ENCODE measurements at places on chromosomes 7 and 10. TPM values are rescaled to one million over a fixed set of nuclear protein-coding genes. Genes with fewer than 3 reads are reported as not detected.

- DNase-seq: peak; percentile 61
Measured at GRCh38 chr7:122544463-122544862, 154.5 kb downstream of the RNF133 start.

DNA sequence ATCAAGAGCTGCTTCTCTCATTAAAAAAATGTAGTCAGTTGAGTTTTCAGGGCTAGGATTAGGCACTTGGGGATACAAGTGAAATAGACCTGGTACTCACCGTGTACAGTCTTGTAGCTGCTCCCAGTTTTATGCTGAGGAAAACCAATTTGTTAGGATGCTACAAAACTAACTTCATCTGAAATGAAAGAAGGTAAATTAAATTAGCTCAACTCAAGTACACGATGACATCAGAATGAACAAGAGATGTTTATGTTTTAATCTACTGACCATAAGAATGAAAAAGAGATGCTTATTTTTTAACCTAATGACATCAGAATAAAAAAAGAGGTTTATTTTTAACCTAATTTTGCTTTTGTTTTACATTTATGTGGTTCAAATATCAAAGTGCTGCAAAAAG is 73.7 kb downstream of the AP3M1 start:
- no peak for DNase-seq

DNA sequence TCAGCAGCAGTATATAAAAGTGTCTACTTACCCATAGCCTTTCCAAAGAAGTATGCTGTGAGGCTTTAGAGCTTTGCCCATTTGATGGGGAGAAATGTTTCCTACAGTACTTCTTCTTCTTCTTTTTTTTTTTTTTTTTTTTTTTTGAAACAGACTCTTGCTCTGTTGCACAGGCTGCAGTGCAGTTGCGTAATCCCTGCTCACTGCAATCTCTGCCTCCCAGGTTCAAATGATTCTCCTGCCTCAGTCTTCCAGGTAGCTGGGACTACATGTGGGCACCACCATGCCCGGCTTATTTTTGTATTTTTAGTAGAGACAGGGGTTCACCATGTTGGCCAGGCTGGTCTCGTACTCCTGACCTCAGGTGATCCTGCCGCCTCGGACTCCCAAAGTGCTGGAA is 101.7 kb upstream of the TMEM26 start:
- no peak for DNase-seq

Gene BMPR1A
- 2.2 TPM for total RNA-seq

- no peak for DNase-seq
Measured at GRCh38 chr7:70574970-70575799, 556.8 kb upstream of the GALNT17 start.

Gene TBXAS1
- not detected for total RNA-seq

- DNase-seq: no peak
Measured at GRCh38 chr10:132592790-132593383, 55.3 kb downstream of the INPP5A start.

- no peak for DNase-seq
Measured at GRCh38 chr7:6680146-6680545, 26.6 kb downstream of the ZNF12 start.

GRCh38 chr10:71763352-71764127 is 9.8 kb downstream of the VSIR start:
- no peak for DNase-seq

- no peak for DNase-seq
Measured at GRCh38 chr7:88117325-88117724, 102.5 kb downstream of the SRI start.

Gene TLX1
- not detected for total RNA-seq

DNA sequence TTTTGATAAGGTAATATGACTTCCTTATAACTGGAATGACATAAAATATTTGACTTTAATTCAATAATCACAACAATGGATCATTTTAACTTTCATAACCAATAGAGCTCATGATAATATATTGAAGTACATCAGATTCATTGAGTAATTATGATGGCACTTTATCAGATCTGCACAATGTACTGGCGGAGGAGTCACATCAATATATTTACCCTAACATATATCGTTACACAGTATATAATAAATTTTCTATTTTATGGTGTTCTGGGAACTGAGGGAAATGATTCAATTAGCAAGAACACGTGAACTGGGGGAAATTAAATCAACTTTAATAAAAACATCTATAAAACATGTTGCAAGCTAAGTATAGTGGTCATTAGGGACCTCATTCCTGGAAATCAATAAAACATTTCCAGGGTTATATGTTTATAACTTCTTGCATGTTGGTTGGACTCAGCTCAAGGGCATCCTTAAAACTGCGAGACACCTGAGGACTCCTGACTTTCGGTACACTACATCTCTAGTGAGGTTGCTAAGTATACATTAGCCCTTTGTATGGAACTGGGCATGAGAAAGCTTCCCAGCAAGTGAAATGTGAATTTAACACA is 254.0 kb downstream of the KCND2 start:
- DNase-seq: no peak

Gene WBP1L
- total RNA-seq: 43.0 TPM

GRCh38 chr10:23100331-23101030 is 5.1 kb downstream of the MSRB2 start:
- no peak for DNase-seq

Gene TRIP6
- 30.5 TPM for total RNA-seq

DNA sequence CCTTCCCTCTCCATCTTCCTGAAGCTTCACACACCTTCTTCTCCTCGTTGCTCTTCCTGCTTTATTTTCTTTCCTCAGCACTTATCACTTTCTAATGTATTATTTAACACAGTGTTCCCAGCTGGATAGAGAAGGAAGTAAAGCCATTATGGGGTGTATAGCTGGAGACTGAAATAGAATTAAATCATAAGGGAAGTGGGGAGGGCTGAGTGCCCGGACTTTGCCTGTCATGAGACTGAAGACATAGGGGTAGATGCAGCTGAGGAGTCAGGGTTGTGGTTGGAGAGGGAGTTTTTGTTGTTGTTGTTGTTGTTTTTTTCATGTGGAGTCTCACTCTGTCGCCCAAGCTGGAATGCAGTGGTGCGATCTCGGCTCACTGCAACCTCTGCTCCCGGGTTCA is 65.3 kb downstream of the GALNT11 start:
- no peak for DNase-seq

GRCh38 chr7:154858836-154859537 is 143.9 kb downstream of the PAXIP1 start:
- DNase-seq: no peak

Gene SLC37A3
- 4.2 TPM for total RNA-seq

DNA sequence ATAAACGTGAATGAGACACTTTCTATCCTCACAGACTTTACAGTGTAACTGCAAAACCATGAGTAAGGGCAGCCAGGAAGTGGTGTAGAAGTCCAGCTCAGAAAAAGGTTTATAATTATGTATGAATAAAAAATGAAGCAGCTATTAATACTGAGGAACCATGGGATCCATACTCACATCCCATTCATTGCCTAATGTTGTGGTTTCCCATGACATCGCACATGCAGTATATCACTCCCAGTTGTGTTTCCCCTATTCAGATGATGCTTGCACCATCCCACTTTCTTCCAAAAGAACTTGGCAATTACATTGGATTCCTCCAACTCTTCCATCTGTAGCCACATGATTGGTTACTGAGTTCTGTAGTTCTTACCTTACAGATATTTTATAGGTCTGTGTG is 74.5 kb upstream of the SEMA3D start:
- no peak for DNase-seq

DNA sequence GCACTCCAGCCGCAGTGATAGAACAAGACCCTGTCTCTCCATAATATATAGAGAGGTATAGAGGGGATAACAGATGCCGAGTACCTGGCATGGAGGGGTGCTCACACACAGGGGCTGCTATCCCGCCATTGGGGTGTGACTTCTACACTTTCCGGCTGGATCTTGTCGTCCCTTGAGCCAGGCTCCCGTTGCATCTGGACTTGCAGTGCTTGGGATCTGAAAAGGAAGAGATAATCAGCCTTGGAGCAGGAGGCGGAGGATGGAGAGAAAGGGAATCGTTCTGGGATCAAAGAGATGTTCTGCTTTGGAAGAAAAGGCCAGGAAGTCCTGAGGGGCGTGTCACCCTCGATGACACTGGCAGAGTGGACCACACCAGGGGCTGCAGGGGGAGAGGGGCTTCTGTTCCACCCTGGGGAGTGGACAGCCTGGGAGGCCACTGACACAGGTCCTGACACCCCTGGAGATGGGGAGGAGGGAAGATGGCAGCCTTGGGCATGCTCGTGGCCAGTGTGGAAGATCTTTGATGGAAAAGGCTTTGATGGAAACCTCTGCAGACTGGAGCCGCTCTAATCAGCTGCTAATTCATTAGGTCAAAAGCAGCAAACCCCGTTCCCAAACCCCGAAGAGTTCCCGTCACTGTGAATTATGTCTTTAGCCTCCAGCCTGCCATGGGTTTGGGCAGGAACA is 85.1 kb downstream of the CARD11 start:
- no peak for DNase-seq

Gene CADPS2
- total RNA-seq: not detected

Gene COL1A2
- not detected for total RNA-seq

DNA sequence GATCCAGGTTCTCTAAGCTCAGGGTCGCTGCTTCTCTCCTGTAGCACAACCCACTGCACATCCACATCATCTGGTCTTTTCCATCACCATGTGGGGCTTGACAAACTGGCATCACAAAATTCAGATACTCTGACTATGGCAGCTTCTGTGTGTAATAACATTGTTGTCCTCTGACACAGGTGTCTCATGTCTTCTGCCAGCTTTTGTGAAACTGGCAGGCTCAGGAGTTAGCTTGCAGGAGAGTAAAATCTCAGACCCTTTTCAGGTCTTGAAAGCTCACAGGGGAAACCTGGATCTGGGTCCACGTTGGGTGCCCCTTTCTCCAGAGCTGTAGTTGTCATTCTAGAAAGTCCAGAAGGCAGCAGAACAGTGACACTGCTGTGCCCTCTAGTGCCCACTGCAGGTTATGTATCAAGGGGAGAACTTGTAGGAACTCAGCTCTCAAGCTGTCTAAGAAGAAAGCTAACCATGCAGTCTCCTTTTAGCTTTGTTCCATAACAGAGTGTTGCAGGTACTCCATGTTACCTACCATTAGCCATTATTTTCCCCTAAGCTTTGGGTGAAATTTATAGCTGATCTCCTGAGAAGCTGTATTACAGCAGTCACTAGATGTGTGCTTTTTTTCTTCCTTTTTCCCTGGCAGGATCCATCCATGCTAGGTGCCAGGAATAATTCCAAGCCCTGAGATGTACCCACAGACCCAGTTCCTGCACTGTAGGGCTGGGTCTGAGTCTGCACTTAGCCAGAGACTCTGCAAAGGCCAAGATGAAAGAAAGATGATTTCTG is 102.7 kb downstream of the ZNF248 start:
- peak; percentile 79 for DNase-seq

Gene ANXA8
- not detected for total RNA-seq

Gene AKR1C8
- not detected for total RNA-seq

GRCh38 chr7:119996634-119997033 is 276.3 kb upstream of the KCND2 start:
- DNase-seq: no peak

GRCh38 chr7:137940218-137940617 is 61.7 kb downstream of the CREB3L2 start:
- DNase-seq: no peak

Data from Karpas-422 (cell line).